Temporal lobe (tissue), 4 donors: ENCODE measurements at places on chromosomes 7 and 10. TPM values are rescaled to one million over a fixed set of nuclear protein-coding genes. Genes with fewer than 3 reads are reported as not detected.

CCL26 gene
- total RNA-seq = not detected

EVX1 gene
- not detected for total RNA-seq

TMEM178B gene
- total RNA-seq = 64.7 TPM

SPDYE8 gene
- 0.25 TPM for total RNA-seq

AKR1E2 gene
- 25.6 TPM for total RNA-seq

FAM180A gene
- total RNA-seq = not detected

USP54 gene
- total RNA-seq = 29.3 TPM

NRG3 gene
- 14.0 TPM for total RNA-seq

SRGN gene
- total RNA-seq = 16.2 TPM

EMX2 gene
- 3.7 TPM for total RNA-seq

IGFBP3 gene
- total RNA-seq = 5.2 TPM

CPA2 gene
- total RNA-seq = not detected

SLC16A9 gene
- total RNA-seq = 9.8 TPM

FRG2B gene
- total RNA-seq = not detected

UPK3B gene
- total RNA-seq = 0.98 TPM

TIAL1 gene
- 68.4 TPM for total RNA-seq

FEZF1 gene
- total RNA-seq = 0.25 TPM

LRCH4 gene
- 4.9 TPM for total RNA-seq

NRCAM gene
- 175 TPM for total RNA-seq

GBX1 gene
- total RNA-seq = not detected

ABCA13 gene
- total RNA-seq = 0.25 TPM

ZNF33A gene
- total RNA-seq = 69.3 TPM

BICC1 gene
- total RNA-seq = 3.7 TPM

MYO1G gene
- 0.25 TPM for total RNA-seq
